Esophagus muscularis mucosa (tissue), 4 donors: ENCODE measurements at places on chromosomes 4 and X. TPM values are rescaled to one million over a fixed set of nuclear protein-coding genes. Genes with fewer than 3 reads are reported as not detected.

FOXR2 gene
- total RNA-seq, result not detected

TKTL2 gene
- not detected for total RNA-seq

PAGE5 gene
- not detected for total RNA-seq

ITIH6 gene
- not detected for total RNA-seq

FRMD7 gene
- total RNA-seq, result not detected

CPE gene
- 105 TPM for total RNA-seq

DCAF8L2 gene
- total RNA-seq, result not detected

RBM46 gene
- 0.13 TPM for total RNA-seq

PNCK gene
- total RNA-seq, result 20.5 TPM

NSUN7 gene
- total RNA-seq, result 0.83 TPM

TBC1D8B gene
- 3.0 TPM for total RNA-seq

DNA sequence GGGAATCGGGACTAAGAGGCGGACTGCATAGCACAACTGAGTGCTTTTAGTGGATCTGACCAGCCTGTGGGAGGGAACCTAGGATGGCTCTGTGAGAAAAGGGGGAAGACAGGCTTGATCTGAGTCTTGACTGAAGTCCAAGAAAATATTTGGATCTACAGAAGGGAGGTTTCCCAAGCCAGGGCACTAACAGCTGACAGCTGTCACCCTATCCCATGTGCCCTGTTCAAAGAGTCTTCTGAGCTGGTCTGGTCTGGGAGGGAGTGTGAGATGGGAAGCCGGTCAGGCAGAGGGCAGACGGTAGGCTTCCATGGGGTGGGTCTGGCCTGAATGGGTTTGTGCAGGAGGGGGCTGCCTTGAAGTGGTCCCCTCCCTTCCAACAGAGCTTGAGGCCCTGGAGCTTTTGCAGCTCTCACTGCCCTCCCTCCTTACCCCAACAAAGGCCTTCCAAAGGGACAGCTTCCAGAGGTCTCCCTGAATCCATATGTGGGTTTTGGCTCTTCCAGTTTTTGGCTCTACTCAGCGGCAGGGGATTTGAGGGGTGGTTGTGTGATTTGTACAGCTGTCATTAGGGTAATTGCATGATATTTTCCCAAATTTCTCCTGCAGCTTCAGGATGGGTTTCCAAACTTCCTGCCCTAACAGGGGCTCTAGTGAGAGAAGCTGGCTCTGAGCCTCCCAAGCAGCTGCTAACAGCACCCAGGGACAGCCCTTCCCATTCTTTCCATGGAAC lies 643.7 kb downstream of the BCOR start:
- H3K27ac ChIP-seq, result no peak overlapping the region
- no peaks in the 10 kb centered on the region for H3K27me3 ChIP-seq
- H3K4me1 ChIP-seq, result no peaks in the 10 kb centered on the region
- H3K4me3 ChIP-seq, result no peak overlapping the region
- DNase-seq, result no peak
- H3K36me3 ChIP-seq, result no peaks in the 10 kb centered on the region

- no peaks in the 10 kb centered on the region for H3K36me3 ChIP-seq
- no peaks in the 10 kb centered on the region for H3K27me3 ChIP-seq
- no peak for DNase-seq
- no peak overlapping the region for H3K27ac ChIP-seq
- no peaks in the 10 kb centered on the region for H3K4me1 ChIP-seq
Measured at GRCh38 chr4:53987761-53988171, 76.6 kb downstream of the CHIC2 start.

DNA sequence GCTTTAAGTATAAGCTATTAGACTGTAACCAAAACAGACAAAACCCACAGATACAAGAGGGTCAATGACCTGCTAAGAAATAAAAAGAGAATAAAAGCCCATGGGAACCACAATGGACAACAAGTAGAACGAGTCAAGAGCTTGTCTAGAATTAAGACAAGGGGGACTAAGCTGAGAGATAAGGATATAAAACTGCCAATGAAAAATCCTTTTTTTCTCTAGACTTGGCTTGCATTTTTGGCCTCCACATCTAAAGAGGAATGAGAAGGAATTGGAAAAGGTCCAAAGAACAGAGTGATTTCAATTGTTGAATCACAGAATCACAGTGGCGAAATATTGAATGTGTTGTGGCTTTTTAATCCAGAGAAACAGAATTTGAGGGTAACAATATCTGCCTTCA lies 135.7 kb downstream of the QDPR start:
- no peaks in the 10 kb centered on the region for H3K36me3 ChIP-seq
- no peak overlapping the region for H3K4me3 ChIP-seq
- no peak for DNase-seq
- H3K27me3 ChIP-seq, result no peaks in the 10 kb centered on the region

DNA sequence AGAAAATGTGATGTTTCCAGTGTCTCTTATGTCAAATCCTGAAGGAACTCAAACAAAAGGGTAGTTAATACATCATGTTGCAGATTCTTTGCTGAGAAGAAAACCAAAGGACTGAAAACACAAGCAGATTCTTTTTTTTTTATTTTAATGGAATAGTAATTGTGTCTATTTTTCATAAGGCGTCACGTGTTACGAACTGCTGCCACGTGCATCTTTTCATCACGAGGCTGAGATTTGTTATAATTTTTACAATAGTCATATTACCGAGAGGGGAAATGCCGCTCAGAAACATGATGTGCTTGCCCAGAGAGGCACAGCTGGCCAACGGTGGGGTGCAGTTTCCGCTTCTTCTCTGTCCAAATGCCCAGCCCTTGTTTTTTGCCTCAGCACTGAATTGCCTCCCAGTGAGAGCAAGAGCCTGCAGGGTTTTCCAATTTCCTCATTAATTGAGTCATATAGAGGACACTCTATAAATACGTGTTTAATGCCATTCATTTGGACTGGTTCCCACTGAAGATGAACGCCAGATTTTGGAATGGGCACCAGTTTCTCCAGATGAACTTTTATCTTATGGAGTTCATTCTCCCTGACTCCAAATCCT lies 225.3 kb downstream of the STK32B start:
- H3K27ac ChIP-seq, result no peak overlapping the region
- no peaks in the 10 kb centered on the region for H3K36me3 ChIP-seq
- no peak overlapping the region for H3K4me3 ChIP-seq
- H3K4me1 ChIP-seq, result no peaks in the 10 kb centered on the region
- no peaks in the 10 kb centered on the region for H3K27me3 ChIP-seq

GRCh38 chr4:184370711-184371389 lies 103.5 kb downstream of the IRF2 start:
- no peaks in the 10 kb centered on the region for H3K27me3 ChIP-seq
- no peak overlapping the region for H3K27ac ChIP-seq
- H3K4me1 ChIP-seq, result no peaks in the 10 kb centered on the region
- H3K4me3 ChIP-seq, result no peak overlapping the region

DNA sequence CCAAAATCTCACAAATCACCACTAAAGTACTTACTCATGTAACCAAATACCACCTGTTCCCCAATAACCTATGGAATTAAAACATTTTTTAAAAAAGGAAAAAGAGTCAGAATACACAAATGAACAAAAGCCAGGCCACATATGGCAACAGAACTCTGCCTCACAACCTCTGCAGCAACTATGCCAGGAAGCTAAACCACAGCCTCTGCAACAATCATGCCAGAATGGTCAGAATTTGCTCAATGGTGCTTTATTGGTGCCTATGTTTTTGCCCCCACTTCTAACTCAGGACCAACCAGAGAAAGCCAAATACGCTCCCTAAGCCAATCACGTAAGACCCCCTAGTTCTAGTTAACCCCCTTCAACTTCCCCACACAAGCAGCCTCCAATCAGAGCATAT lies 69.6 kb downstream of the HOPX start:
- no peak for DNase-seq
- H3K27me3 ChIP-seq, result no peaks in the 10 kb centered on the region
- H3K36me3 ChIP-seq, result no peaks in the 10 kb centered on the region
- no peak overlapping the region for H3K27ac ChIP-seq

DNA sequence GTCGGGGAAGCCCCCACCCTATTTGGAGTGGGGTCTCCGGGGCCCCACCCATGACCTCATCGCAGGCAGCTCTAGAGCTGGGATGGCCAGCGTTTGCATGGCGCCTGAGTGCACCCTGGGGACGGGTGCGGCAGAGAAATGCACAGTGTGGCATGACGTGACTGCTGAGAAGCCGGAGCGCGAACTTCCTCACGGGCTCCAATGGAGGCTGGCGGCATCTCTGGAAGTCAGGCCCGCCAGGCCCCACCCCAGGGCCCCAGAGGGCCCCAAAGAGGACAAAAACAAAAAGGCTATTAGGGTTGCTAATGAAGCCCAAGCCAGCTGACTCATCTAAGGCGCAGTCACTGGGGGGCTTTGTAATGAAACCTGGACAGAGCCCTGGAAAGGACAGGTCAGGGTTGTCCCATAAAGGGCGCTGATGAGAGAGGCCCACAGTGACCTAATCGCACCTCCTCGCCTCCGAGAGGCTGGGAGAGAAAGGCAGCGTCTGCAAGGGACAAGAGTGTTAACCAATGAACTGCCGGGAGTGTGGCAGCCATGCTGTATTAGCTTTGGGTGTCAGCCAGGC lies 86.0 kb upstream of the C1QTNF7 start:
- H3K4me1 ChIP-seq, result no peaks in the 10 kb centered on the region
- no peaks in the 10 kb centered on the region for H3K27me3 ChIP-seq
- no peak for DNase-seq
- peak overlapping the region; percentile 38 for H3K4me3 ChIP-seq

DNA sequence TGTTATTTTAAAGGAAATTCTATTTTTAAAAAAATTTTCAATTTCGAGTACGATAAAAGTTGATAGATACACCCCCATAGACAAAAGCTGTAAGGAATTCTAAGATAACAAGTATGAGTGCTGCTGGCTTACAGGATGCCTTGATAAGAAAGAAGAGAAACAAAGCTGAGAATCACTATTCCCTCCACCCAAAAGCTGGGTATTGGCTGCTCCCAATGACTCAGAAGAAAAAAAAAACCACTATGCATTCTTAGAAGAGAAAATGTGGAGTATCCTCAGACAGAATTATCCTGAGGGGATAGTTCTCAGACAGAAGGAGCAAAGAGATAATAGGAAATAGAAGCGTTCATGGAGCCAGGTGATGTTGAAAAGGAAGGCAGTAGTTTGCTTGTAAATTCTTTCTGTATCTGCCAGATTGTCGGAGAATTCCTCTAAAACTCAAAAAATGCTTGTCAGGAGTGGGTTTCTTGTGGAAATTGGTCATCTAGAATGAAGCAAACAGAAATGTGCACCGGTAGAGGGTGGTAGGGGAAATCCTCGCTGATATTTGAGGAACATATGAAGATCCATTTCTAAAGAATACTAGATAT lies 217.5 kb upstream of the ADAMTS3 start:
- H3K27me3 ChIP-seq, result no peaks in the 10 kb centered on the region
- H3K4me3 ChIP-seq, result no peak overlapping the region
- H3K27ac ChIP-seq, result no peak overlapping the region
- H3K36me3 ChIP-seq, result no peaks in the 10 kb centered on the region
- no peak for DNase-seq

- H3K4me3 ChIP-seq, result no peak overlapping the region
- H3K27me3 ChIP-seq, result no peaks in the 10 kb centered on the region
- DNase-seq, result no peak
- no peaks in the 10 kb centered on the region for H3K4me1 ChIP-seq
Measured at GRCh38 chrX:129323115-129323514, 200.2 kb downstream of the SMARCA1 start.

DNA sequence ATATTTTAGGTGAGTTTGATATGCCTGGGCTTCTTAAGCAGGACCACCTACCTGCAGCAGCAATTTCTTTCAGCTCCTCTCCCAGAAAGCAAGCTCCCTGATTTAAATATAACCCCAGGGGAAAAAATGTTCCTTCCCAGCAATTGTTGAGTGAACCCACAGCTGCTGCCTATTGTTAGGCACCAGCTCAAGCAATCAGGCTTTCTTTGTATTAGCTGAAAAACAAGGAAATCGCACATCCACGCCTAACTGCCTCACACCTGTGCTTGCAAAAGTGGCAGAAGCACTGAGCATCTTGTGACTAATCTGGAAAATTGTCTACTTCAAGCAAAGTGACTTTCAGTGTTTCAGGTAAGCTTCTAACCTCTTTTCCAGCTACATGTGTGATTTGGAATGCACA lies 432.2 kb downstream of the SMARCA1 start:
- no peaks in the 10 kb centered on the region for H3K36me3 ChIP-seq
- H3K4me3 ChIP-seq, result no peak overlapping the region
- H3K27ac ChIP-seq, result no peak overlapping the region
- no peaks in the 10 kb centered on the region for H3K4me1 ChIP-seq
- no peak for DNase-seq

GRCh38 chr4:168796362-168797106 lies 213.5 kb downstream of the CBR4 start:
- H3K4me1 ChIP-seq, result peaks cover 20% of the 10 kb centered on the region
- H3K27me3 ChIP-seq, result no peaks in the 10 kb centered on the region
- H3K4me3 ChIP-seq, result no peak overlapping the region
- H3K27ac ChIP-seq, result no peak overlapping the region
- DNase-seq, result no peak

GRCh38 chr4:21915761-21916160 lies 32.8 kb downstream of the KCNIP4 start:
- H3K36me3 ChIP-seq, result no peaks in the 10 kb centered on the region
- H3K4me1 ChIP-seq, result no peaks in the 10 kb centered on the region
- no peaks in the 10 kb centered on the region for H3K27me3 ChIP-seq
- no peak overlapping the region for H3K4me3 ChIP-seq
- no peak for DNase-seq
